ENCODE measurements at places on chromosomes 2 and 18.

DNA sequence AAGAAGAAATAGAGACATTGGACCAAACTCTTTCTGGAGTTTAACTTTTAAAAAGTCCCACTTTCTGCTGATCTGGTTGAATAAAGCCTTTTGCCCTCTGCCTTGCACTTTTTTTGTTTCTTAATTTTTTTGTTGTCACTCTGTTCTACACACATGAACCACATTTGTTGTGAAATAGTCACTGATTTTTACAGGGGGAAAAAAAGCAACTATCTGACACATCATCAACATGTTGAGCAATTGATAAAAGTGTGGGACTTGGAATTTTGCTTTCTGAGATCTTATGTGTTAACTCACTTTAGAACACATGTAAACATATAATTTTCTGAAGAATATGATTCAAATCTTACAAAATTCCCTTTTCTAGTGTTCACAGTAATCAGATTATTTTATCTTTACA, 414.8 kb upstream of the FIGN start:
- no peak for DNase-seq

DNA sequence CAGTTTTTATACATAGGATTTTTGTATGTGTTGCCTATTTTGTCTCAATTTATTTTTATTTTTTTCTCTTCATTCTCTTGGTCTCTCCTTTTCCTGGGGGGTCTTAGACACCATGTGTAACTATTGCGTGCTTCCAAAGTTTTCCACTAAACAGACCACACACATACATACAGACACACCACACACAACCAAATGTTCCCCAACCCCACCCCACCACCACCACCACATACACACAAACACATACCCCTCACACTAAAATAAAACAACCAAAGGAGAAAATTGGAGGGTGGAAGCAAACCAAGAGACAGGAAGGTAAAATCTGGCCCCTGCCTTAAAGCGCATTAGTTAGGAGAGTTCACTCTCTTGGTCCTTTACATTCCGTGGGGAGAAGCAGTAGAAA, 30.0 kb upstream of the ANXA4 start:
- DNase-seq: no peak

DNA sequence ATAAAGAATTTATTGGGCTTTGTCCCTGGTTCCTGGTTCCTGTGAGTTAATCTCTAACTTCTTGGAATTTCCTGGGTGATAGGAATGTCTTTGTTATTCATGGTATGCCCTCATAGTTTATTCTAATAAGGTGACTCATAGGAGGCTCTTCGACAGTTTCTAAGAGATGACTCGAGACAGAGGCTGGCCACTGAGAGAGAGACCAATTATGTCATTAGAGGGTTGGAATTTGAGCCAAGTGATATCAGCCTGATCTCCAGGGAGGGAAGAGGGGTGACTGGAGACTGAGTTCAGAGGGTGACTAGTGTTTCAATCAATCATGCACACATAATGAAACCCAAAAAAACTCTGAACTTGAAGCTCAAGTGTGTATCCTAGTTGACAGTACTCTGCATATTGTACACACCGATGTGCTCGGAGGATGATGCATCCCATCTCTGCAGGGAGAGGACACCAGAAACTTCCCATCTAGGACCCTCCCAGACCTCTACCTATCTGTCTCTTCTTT, 185.7 kb downstream of the MTCL1 start:
- DNase-seq: no peak

DNA sequence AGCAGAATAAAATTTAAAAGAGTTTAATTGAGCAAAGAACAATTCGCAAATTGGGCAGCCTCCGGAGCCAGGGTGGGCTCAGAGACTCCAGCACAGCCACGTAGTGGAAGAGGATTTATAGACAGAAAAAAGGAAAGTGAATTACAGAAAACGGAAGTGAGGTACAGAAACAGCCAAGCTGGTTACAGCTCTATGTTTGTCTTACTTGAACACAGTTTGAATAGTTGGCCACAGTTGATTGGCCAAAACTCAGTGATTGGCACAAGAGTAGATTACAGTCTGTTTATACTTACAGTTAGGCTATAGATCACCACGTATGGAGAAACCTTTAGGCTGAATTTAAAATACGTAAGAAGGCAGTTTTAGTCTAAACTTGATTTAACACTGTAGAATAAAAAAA, 78.8 kb upstream of the NEDD4L start:
- DNase-seq: no peak

- no peak for DNase-seq
Measured at GRCh38 chr18:2968606-2969005, 44.3 kb downstream of the LPIN2 start.

DNA sequence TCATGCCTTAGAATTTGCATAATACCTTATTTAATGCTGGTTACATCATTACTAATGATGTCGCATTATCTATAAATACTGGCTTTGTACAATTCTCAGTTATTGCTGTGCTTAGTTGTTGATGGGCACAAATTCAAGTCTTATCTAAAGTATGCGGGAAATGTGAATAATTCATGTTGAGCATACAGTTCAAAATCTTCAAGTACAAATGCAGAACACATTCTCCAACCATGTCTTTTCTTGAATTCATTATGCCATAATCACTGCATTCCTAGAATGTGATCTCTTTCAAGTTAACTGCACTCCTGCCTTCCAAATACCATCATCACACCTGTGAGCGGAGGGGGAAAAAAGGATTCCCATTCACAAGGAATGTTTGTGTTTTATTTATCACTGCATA, 337.0 kb downstream of the MBD2 start:
- DNase-seq: no peak

- DNase-seq: no peak
Measured at GRCh38 chr2:179340678-179341077, 76.0 kb upstream of the SESTD1 start.

- DNase-seq: no peak
Measured at GRCh38 chr2:165953306-165953654, 296 bp downstream of the TTC21B start.

GRCh38 chr18:4639628-4640310, 184.7 kb upstream of the DLGAP1 start:
- DNase-seq: no peak

DNA sequence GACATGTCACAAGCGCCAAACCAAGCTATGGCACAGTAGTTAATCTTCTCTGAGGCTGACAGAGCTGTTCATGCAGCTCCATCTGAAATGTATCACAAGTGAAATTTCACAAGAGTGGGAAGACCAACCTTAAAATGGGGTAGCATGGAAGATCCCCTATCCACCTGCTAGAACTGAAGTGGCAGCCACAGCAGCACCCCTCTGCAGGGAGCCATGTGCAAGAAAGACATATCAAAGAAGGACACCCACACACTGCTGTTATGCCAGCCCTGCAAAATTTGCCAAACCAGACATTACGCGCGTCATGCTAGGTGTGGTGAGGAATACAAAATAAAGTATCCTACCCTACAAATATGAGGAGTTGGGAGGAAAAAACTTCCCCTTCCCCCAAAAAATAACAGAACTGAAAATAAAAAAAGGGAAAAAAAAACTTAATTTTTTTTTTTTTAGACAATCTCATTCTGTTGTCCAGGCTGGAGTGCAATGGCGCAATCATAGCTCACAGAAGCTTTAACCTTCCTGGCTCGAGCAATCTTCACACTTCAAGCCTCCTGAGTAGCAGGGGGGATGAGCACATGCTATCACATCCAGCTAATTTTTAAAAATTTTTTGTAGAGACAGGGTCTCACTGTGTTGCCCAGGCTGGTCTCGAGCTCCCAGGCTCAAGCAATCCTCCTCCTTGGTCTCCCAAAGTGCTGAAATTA, 76.2 kb downstream of the STK39 start:
- no peak for DNase-seq

- no peak for DNase-seq
Measured at GRCh38 chr2:229446350-229446749, 175.3 kb upstream of the PID1 start.

- no peak for DNase-seq
Measured at GRCh38 chr18:48090021-48090420, 159.6 kb upstream of the SMAD2 start.

DNA sequence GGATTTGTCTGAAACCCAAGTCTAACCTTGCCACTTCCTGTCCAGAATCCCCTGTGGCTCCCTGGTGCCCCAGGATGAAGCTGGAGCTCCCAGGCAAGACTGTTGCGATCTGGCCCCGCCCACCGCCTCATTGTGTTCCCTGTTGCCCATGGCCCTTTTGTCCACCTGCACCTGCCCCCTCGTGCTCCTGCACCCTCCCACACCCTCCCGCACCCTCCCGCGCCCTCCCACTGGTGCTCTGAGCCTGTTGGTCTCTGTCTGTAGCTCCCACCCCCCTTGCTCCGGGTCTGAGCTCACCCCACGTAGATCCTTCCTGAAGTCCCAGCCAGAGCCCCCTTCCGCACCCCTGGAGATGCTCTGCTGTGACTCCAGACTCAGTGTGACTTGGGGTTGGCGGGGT, 244.4 kb downstream of the ATAD2B start:
- no peak for DNase-seq

DNA sequence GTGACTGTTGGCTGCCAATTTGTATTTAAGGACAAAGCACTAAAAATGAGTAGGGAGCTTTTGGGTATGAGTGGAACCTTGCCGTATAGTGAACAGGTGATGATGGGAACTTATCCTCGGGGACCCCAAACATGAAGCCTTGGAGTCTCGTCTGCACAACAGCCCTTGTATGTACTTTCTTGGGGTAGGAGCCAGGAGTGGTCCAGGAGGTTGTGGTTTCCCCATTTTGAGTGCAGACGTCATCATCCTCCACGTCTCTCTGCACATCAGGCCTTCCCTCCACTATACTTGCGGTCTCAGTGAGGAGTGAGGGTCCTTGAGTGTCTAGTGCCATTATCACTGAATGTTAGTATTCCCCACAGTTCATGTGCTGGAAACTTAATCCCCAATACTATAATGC, 101.5 kb upstream of the HS6ST1 start:
- DNase-seq: no peak

DNA sequence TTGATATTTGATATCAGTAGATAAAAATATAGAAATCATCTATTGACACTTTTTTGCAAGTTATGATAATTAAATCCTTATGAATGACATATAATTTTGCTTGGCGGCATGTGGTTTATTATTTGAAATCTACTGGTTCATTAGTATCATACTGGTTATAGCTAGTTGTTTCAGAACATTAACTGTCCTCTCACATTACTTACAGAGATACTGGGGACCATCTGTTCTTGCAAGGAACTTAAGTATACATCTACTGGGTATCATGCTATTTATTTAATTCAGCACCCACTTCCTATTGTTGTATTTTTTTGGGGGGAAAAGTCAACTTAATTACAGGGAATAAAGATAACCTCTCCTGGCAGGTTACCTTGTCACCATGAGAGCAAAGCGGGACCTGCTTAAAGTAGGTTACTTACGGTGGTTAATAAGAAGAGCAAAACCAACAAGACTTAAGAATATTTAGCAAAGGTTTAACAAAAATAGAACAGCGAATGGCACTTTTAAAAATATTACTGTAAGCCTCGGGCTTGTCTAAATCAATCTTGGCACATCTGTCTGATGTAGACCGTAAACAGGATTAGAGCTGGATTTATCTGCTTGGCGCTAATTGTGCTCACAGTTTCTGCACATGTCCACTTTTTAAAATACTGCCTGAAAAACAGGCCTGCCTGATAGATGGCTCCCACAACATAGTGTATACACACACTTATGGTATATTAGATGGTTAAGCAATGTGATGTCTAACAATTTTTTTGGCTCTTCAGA, 41.8 kb downstream of the CERKL start:
- DNase-seq: no peak

- no peak for DNase-seq
Measured at GRCh38 chr2:219562049-219563020, 9.0 kb downstream of the OBSL1 start.

DNA sequence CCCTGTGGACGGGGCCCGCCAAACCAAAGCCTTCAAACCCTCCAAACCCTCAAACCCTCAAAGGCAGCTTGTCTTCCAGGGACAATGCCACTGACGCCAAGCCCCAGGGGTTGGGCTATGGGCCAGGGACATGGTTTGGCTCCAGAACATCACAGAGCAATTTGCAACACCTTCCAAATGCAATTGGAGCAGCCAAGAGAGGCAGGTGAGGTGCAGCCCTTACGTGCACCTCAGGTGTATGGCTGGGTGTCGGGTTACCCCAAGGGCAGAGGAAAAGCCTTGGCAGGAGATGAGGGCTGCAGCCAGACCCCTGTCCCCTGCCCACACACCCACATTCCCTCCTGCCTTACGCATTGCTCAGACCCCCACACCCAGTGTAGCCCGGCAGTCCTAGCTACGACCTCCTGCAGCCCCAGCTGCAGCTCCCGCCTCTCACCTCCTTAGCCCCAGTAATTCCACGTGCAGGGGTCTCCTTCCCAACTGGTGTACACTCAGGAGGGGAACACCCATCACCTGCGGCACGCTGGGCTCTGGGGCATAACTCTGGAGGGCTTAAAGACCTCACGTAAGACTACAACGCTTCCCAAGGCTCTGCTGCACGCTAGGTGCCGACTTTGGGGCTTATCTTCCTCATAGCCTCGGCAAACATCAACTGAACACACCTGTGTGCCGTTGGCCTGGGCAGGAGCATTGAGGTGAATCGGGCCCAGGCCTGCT, 88.7 kb downstream of the TFCP2L1 start:
- no peak for DNase-seq

DNA sequence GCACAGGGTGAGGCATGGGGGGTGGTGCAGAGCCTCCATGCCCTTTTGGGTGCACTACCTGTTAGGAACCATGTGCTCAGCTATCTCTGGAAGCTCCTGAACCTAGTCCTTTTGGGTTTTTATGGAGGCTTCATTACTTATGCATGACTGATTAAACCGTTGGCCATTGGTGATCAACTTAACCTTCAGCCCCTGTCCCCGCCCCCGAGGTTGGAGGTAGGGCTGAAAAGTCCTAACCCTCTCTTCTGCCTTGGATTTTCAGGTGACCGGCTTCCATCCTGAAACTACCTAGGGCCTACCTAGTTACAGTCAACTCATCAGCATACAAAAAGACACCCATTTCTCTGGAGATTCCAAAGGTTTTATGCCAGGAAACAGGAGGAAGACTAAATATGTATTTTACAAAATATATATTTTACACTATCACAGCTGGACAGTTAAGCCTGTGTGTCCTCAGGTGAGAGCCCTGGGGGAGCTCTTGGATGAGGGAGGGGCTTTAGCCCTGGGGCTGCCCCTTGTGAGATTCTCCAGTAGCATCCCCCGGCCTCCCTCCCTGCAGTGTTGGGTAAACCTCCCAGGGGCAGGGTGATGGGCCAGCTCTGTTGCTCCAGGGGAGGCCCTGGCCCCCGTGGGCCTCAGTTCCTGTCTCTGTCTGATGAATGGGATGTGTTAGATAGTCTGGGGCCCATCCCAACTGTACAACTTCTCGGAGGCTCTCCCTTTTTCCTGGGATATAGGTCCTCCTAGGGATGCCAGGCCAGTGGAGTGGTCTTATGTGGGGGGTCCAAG, 24.1 kb downstream of the GLI2 start:
- no peak for DNase-seq

GRCh38 chr2:169683054-169683424, 11.2 kb downstream of the CFAP210 start:
- DNase-seq: no peak

- DNase-seq: no peak
Measured at GRCh38 chr2:190693533-190694232, 44.8 kb downstream of the NAB1 start.

- no peak for DNase-seq
Measured at GRCh38 chr18:74589021-74589420, 8.6 kb upstream of the ZNF407 start.

Measured in stimulated activated CD8-positive, alpha-beta memory T cell treated with anti-CD3 and anti-CD28 coated beads, Interleukin-15, amount 100 ng/mL, for 4 hours (primary cell).